ENCODE measurements at places on chromosomes 5 and 9. TPM values are rescaled to one million over a fixed set of nuclear protein-coding genes. Genes with fewer than 3 reads are reported as not detected.

ADAMTSL2 gene
- polyA plus RNA-seq, result 4.0 TPM

MLANA gene
- 1.4 TPM for polyA plus RNA-seq

MAP1B gene
- polyA plus RNA-seq, result 21.4 TPM

FAM120AOS gene
- polyA plus RNA-seq, result 42.2 TPM

PCYOX1L gene
- 8.2 TPM for polyA plus RNA-seq

TTC16 gene
- polyA plus RNA-seq, result 0.04 TPM

GMCL2 gene
- polyA plus RNA-seq, result not detected

TEK gene
- 15.0 TPM for polyA plus RNA-seq

PLAC8L1 gene
- polyA plus RNA-seq, result 1.3 TPM

TAF11L10 gene
- not detected for polyA plus RNA-seq

CARD19 gene
- 39.7 TPM for polyA plus RNA-seq

NR2F1-AS1 gene
- polyA plus RNA-seq, result 2.7 TPM

UBE2QL1 gene
- polyA plus RNA-seq, result 2.3 TPM

SELENOP gene
- polyA plus RNA-seq, result 166 TPM

LRRC70 gene
- 3.1 TPM for polyA plus RNA-seq

CDKN2A gene
- polyA plus RNA-seq, result not detected

PCDHB12 gene
- polyA plus RNA-seq, result 4.7 TPM

DBH gene
- 0.54 TPM for polyA plus RNA-seq

PCDHA2 gene
- 0.06 TPM for polyA plus RNA-seq

TAF1L gene
- 0.05 TPM for polyA plus RNA-seq

TIFAB gene
- polyA plus RNA-seq, result 0.35 TPM

CLIC3 gene
- 0.54 TPM for polyA plus RNA-seq

EPB41L4B gene
- polyA plus RNA-seq, result 14.2 TPM

NRARP gene
- 3.9 TPM for polyA plus RNA-seq

SCGB3A2 gene
- polyA plus RNA-seq, result not detected

FSD1L gene
- 18.1 TPM for polyA plus RNA-seq

IL3 gene
- not detected for polyA plus RNA-seq

GZMA gene
- 0.36 TPM for polyA plus RNA-seq

GARIN3 gene
- not detected for polyA plus RNA-seq

PCDHA13 gene
- 0.21 TPM for polyA plus RNA-seq

LCN9 gene
- not detected for polyA plus RNA-seq

NPM1 gene
- 860 TPM for polyA plus RNA-seq

DMRTA1 gene
- 0.05 TPM for polyA plus RNA-seq

FAM163B gene
- not detected for polyA plus RNA-seq

DIAPH1 gene
- 22.7 TPM for polyA plus RNA-seq

SPEF2 gene
- 6.6 TPM for polyA plus RNA-seq

NOXA1 gene
- polyA plus RNA-seq, result 4.2 TPM

CTXN3 gene
- polyA plus RNA-seq, result 1.2 TPM

IL4 gene
- not detected for polyA plus RNA-seq

ACSL6 gene
- 0.34 TPM for polyA plus RNA-seq

SEMA4D gene
- 23.3 TPM for polyA plus RNA-seq

SHLD3 gene
- 1.8 TPM for polyA plus RNA-seq

SPATA31D4 gene
- polyA plus RNA-seq, result not detected

RPL37 gene
- polyA plus RNA-seq, result 2,598 TPM

PHF2 gene
- polyA plus RNA-seq, result 40.8 TPM

TRIP13 gene
- 7.8 TPM for polyA plus RNA-seq

FBLL1 gene
- 2.4 TPM for polyA plus RNA-seq

LMX1B gene
- 0.28 TPM for polyA plus RNA-seq

MEIKIN gene
- not detected for polyA plus RNA-seq

CDC25C gene
- 2.4 TPM for polyA plus RNA-seq

CNTRL gene
- 16.4 TPM for polyA plus RNA-seq

MYORG gene
- 19.7 TPM for polyA plus RNA-seq

BASP1 gene
- polyA plus RNA-seq, result 19.4 TPM

C8G gene
- polyA plus RNA-seq, result 0.90 TPM
